ENCODE measurements at places on chromosomes 7 and 10. TPM values are rescaled to one million over a fixed set of nuclear protein-coding genes. Genes with fewer than 3 reads are reported as not detected.
A peak's percentile ranks its signal among the peaks of the same experiment; 100 is the strongest.

- no peaks in the 10 kb centered on the region for H3K36me3 ChIP-seq
- H3K27ac ChIP-seq, result no peak overlapping the region
- H3K4me1 ChIP-seq, result no peaks in the 10 kb centered on the region
- no peak for DNase-seq
- no peak overlapping the region for H3K4me3 ChIP-seq
Observed at GRCh38 chr7:75905785-75906604, 9.0 kb upstream of the POR start.

DNA sequence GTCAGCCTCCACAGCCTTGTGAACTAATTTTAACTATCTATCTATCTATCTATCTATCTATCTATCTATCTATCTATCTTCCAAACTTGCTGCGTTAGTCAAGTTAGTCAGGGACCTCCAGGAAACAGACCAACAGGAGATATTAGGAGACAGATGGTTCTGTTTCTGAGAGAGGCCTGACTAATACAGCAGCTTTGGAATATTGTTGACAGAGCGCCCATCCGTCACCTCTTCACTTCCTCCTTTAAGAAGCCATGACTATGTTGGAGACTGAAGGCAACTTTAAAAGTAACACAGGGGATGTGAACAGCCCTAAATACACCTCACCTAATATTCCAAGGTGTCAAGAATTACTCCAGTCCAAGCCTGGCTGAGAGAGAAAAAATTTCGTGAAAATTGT lies 280.9 kb upstream of the IGFBP3 start:
- peaks cover 4% of the 10 kb centered on the region for H3K4me1 ChIP-seq
- no peaks in the 10 kb centered on the region for H3K36me3 ChIP-seq
- DNase-seq, result no peak
- H3K27ac ChIP-seq, result no peak overlapping the region
- no peaks in the 10 kb centered on the region for H3K27me3 ChIP-seq
- H3K4me3 ChIP-seq, result no peak overlapping the region

GRCh38 chr10:43816351-43817321 lies 168.0 kb upstream of the ZNF32 start:
- H3K27me3 ChIP-seq, result no peaks in the 10 kb centered on the region
- H3K4me1 ChIP-seq, result peaks cover 37% of the 10 kb centered on the region
- peaks cover 2% of the 10 kb centered on the region for H3K36me3 ChIP-seq
- H3K27ac ChIP-seq, result peak overlapping the region; percentile 85

DNA sequence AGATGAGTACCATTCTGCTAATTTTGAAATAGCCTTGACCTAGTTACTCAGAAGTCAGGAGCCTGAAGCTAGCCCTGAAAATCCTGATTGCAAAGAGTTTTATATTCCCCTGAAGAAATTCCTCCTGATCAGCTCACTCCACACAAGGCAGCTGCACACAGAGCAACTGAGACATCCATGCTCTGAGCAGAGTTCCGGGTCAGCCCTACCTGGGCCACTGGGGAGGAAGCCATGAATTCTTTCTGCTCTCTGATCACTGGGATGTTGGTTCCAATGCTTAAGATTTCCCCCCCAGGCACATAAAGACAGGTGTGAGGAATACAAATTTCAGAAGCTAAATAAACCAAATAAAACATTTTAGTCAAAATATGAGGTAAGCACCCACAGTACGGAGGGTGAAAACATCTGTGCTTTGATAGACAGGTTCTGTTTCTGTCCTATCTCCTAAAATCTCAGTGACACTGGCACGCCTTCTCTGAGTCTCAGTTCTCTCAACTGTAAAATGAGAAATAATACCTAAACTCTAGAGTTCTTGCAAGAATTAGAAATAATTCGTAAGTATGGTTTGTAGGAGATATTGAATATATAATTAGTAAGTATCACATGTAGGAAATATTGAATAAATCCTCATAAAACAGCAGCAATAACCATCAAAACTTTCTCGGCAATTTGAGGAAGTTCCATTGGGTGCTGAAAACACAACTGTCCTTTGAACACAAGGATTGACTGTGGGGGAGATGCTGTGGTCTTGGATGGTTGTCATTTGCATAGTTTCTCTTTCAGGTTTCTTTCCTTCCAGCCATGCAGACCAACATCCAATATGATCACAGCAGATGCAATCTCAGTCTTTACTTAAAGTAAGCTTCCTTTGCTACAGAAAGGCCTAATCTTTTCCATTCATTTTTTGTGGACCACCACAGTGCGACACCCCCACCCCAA lies 133.0 kb upstream of the TNS3 start:
- H3K27ac ChIP-seq, result no peak overlapping the region
- no peak overlapping the region for H3K4me3 ChIP-seq
- peaks cover 2% of the 10 kb centered on the region for H3K4me1 ChIP-seq
- no peak for DNase-seq
- no peaks in the 10 kb centered on the region for H3K27me3 ChIP-seq
- no peaks in the 10 kb centered on the region for H3K36me3 ChIP-seq

DNA sequence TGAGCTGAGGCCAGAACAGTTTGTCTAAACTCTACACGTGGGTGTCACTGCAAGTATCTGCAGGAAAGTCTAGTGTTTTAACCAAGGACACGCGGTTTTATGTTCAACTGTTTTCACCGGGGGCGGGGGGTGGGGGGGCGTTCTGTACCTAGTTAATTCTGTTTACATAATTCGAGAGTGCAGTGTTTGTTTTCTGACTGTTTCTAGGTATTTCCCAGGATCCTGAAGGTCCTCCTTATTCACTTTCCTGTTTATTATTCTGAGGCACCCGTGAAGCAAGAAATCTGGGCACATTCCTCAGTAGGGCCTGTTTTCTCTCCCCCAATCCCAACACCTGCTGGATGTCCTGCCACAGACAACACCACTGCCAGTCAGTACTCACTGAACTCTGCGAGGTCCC lies 7.6 kb downstream of the LOXL4 start:
- peaks cover 1% of the 10 kb centered on the region for H3K36me3 ChIP-seq
- H3K4me1 ChIP-seq, result no peaks in the 10 kb centered on the region
- no peak overlapping the region for H3K4me3 ChIP-seq
- DNase-seq, result no peak

- H3K27me3 ChIP-seq, result no peaks in the 10 kb centered on the region
- no peak overlapping the region for H3K27ac ChIP-seq
- no peak overlapping the region for H3K4me3 ChIP-seq
Observed at GRCh38 chr10:83250396-83250795, 888.9 kb upstream of the GHITM start.

DNA sequence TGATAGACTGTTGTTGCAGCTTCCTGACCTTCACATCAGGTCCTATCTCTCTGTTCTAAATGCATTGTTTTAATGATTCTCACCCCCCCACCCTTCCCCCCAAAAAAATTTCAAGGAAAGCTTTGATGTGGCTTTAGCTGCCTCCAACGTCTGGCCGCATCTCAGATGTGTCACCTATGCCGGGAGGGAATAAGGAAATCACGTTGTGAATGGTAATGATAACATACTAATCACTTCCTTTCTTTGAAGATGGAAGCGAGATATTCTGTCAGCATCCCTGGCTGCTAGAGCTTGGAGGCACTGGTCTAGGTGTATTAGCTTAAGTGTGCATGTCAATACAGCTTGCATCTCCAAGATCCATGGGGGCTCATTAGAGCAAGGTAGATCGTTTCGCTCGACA lies 89.6 kb downstream of the VTI1A start:
- no peak for DNase-seq
- H3K4me3 ChIP-seq, result no peak overlapping the region
- H3K4me1 ChIP-seq, result peaks cover 18% of the 10 kb centered on the region
- H3K36me3 ChIP-seq, result peaks cover 34% of the 10 kb centered on the region
- H3K27me3 ChIP-seq, result no peaks in the 10 kb centered on the region

GRCh38 chr10:124641282-124642087 lies 102.7 kb downstream of the FAM53B start:
- no peak for DNase-seq
- H3K27ac ChIP-seq, result peak overlapping the region; percentile 52
- no peaks in the 10 kb centered on the region for H3K27me3 ChIP-seq
- peaks cover 50% of the 10 kb centered on the region for H3K4me1 ChIP-seq

DNA sequence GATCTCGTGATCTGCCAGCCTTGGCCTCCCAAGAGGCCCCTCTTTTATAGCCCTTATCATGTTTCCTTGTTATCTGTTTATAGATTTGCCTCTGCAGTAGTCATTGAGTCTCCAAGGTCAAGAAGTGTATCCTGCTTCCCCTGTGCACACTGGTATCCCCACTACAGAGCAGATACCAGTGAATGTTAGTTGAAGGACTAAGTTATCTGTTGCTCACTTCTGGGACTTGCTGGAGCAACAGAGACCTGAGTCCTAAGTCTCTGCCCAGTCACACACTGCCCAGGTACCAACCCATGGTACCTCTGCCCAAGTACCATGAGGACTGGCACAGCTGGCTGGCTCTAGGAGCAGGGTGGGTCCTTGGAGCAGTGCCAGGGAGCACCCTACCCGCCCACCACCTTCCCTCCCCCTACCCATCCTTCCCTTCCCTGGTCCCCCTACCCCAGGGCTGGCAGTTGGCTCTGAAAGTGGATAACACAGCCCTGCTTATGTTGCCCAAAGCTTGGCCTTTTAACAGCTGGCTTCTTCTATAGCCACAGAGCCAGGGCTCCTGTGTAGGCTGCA lies 26.5 kb upstream of the PDCD4 start:
- peaks cover 58% of the 10 kb centered on the region for H3K4me1 ChIP-seq
- H3K36me3 ChIP-seq, result peaks cover 2% of the 10 kb centered on the region
- no peak for DNase-seq
- H3K27ac ChIP-seq, result no peak overlapping the region
- H3K4me3 ChIP-seq, result no peak overlapping the region

DNA sequence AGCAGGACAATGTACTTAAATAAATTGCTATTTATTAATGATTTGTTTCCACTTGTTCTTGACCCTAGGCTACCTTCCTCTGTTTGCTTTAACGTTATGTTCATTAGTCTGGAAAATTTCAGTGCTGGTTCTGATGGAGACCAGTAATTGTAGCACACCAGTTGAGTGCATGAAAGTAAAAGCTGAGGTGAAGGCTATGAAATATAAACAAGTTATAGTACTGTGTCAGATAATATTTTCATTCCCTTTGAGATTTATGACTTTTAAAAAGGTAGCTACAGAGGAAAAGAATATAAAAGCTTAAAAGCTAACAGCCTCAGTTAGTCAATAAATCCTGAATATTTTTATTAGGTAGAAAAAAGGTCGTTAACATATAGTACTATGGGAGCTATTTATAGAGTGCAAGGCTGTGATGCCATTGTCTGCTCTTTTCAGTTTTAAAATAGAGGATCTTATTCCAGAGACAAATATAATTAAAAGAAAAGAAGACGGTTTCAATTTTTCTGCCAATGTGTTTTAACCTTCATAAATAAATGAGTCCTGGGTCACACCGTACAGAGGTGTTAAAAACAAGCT lies 351.8 kb upstream of the ETV1 start:
- no peaks in the 10 kb centered on the region for H3K4me1 ChIP-seq
- no peaks in the 10 kb centered on the region for H3K27me3 ChIP-seq
- H3K36me3 ChIP-seq, result no peaks in the 10 kb centered on the region
- no peak overlapping the region for H3K4me3 ChIP-seq
- DNase-seq, result no peak
- H3K27ac ChIP-seq, result no peak overlapping the region

- no peaks in the 10 kb centered on the region for H3K36me3 ChIP-seq
- peaks cover 11% of the 10 kb centered on the region for H3K27me3 ChIP-seq
- no peak overlapping the region for H3K27ac ChIP-seq
- H3K4me1 ChIP-seq, result no peaks in the 10 kb centered on the region
- H3K4me3 ChIP-seq, result no peak overlapping the region
Observed at GRCh38 chr7:78146546-78146945, 348.0 kb downstream of the PHTF2 start.

Gene GNGT1
- total RNA-seq, result not detected

Gene SPACDR
- total RNA-seq, result 1.0 TPM

Gene C7orf33
- total RNA-seq, result not detected

Gene OR9A4
- total RNA-seq, result not detected

Gene PDZD8
- total RNA-seq, result 20.4 TPM

Gene CDNF
- 1.6 TPM for total RNA-seq

Gene SEMA3C
- not detected for total RNA-seq
